ENCODE measurements at places on chromosomes 7 and 10.

GRCh38 chr10:523925-524324, 165.5 kb downstream of the DIP2C start:
- DNase-seq: no peak

DNA sequence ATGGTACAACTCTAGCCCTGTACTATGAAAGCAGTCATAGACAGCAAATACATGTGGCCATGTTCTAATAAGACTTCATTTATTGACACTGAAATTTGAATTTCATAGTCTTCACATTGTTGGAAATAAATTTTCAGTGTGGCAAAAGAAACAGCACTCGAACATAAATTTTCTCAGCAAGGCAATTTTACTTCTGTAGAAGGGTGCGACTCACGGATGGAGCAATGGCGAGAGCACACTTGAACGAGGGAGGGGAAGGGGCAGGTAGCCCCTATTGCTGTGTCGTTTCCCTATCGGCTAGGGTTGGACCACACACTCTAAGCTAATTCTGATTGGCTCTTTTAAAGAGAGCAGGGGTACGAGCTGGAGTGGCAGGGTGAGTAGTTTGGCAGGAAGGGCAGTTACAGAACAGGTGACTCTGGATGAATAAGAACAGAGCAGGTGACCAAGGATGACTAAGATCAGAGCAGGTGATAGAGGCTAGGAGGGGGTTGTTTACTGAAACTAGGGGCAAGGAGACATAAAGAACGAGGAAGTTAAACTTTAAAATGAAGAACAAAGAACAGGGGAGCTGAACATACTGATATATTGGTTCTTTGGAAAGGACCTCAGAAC, 52.0 kb downstream of the LRRC4 start:
- DNase-seq: no peak

DNA sequence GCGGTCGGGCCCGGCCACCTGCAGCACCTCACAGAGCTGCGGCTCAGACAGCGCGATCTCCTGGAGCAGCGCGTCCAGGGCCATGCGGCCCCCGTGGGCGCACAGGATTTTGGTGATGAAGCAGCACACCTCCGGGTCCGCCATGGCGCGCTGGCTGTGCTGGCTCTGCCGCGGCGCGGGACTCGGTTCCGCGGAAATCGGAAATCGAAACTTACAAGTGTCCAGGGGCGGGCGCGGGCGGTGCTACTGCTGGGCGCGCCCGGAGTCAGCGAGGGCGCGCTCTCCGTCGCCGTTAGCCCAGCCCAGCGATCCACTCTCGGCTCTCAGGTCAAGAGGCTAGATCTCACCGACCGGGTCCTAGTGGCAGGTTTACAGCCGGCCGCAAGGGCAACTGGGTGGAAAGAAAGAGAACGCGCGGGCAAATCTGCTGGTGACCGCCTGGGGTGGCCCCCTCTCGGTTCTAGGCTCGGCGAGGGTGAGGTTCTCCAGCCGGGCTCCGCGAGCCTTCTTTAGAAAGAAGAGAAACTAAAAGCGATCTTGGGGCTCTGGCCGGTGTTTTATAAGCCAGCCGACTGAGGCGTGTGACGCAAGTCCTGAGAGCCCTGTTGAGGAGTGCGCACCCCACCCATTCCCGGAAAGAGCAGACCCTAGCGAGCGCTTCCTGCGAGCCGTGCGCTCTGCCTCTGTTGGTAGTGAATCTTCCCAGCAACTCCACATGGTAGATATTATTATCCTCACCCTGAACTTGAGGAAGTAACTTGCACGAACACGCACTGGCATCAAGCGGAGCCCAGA, at the start of gene ZC3HAV1:
Gene ZC3HAV1, minus strand, starts transcription at position 533 of the 795 bp plus-strand sequence. Its CDS starts 389 bp downstream, at position 144.
- peak; percentile 21 for DNase-seq

GRCh38 chr7:65974876-65975275, 7.1 kb downstream of the GUSB start:
- no peak for DNase-seq

DNA sequence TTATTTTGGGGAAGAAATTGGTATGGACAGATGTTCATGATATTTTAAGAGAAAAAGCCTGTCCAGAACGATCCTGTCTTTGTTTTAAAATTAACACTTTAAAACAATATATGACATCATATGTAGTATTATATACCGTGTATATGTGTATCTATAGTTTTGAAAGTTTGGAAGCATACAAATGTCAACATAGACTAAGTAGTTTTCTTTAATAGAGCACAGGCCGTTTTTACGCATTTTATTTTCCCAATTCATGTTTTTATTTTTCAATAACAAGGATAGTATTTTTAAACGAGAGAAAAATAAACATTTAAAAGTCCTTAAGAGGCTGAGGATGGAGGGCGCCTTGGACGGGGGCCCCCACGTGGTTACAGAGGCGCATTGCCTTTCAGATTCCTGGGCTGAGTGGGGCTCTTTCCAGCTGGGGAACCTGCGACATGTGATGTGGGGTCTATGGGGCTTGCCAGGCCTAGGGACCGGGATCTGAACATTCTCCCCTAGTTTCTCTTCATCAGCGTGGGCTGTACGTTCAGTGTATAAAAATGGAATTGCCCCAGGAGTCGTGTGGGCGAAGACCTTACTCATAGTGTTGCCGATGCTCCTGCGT, 127.8 kb upstream of the ZNF746 start:
- no peak for DNase-seq

DNA sequence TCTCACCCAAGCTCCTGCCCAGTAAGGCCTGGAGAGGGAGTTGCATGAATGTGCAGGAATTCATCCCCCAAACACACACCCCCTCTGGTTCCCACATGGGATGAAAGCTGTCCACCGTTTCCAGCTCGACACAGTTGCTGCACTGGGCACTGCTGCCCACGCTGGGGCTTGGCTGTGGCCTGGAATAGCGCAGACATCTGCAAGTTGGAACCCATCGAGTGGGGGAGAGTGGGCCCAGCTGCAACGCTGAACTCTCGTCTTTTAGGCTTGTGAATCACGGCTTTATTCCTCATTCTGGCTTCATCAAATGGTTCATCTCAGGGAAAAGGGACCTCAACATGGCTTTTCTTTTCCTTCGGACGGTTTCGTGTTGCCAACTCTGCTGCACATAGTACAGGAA, 264.7 kb downstream of the DNAJB6 start:
- DNase-seq: no peak

All from NCI-H2081 treated with DMSO at 0.1 percent for 48 hours (cell line).